ENCODE measurements at places on chromosomes 16 and 17.

DNA sequence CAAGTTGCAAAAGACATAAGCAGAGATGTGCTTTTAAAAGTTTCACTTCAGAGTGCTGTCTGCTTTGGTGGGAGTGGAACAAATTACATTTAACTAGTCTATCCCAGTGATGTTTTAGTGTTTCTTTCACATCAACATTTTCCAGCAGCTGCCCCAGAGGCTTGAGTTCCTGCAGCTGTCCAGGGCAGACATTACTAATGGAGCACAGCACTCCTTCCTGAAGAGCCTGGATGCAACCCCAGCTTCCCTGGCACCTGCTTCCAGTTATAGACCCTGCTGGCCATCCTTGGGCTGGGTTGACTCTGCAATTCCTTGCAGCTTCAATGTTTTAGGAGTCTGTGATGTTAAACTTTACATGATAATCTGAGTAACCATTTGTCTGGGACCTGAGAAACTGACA is 61.4 kb upstream of the PIRT start:
- no peak for DNase-seq

DNA sequence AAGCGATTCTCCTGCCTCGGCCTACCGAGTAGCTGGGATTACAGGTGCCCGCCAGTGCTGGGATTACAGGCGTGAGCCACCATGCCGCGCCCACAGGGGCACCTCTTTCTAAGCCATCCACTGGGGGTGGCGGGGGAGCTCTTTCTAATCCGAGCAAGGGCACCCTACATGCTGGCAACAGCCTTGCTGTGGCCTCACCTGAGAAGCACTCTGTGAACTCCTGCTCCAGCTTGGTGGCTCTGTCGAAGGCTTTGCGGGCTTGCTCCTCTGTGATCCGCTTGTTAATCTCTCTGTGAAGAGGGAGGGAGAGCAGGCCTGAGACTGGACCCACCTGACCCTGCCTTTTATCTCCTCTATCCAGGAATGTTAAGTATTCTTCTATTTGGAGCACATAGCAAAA is 11.9 kb upstream of the ASGR1 start:
- DNase-seq = no peak

DNA sequence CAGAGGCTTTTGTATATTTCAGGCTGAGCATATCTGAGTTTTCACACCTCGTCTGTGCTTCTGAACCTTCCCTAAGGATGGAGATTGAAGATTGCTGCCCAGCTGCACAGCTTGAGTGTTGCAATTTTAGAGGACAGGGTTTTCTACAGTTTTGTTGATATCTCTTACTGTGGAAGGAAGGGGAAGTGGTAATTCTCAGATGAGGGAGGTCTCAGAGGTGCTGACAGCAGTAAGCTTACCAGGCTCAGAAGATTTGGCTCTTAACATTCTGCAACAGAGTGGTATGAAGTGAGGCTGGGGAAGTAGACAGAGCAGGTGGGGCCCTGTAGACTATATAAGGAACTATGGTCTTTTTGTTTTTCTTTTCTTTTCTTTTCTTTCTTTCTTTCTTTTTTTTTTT is 45.8 kb upstream of the ARHGAP17 start:
- DNase-seq = no peak

DNA sequence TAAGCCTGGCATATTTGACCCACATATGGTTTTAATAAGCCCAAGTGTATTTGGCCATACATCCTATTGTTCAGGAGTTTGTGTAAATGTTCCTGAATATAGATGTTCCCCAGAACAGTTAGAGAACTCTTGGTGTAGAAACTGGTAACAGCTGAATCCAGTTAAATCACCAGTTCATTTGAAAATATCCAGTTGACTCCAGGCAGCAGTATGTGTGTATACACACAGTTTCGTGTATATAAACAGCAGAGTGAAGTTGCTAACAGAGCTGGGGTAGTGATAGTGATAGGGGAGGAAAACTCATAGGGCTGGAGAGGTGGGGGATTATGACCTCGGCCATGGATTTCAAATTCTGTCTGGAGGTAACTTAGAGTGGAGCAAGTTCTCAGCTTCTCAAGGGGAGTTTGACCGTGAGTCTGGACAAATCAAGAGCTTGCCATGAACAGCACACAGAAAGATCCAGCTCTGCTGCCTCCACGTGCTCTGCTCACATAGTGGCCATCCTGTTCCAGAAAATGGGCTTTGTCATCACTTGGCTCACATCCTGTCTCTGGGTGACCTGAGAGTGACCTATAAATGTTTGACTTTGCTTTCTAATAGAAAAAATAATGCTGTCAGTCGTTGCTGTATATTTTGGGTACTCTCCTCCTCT is 30.6 kb upstream of the MMD start:
- no peak for DNase-seq

GRCh38 chr17:6756425-6757031 is 682 bp downstream of the XAF1 start:
- no peak for DNase-seq

DNA sequence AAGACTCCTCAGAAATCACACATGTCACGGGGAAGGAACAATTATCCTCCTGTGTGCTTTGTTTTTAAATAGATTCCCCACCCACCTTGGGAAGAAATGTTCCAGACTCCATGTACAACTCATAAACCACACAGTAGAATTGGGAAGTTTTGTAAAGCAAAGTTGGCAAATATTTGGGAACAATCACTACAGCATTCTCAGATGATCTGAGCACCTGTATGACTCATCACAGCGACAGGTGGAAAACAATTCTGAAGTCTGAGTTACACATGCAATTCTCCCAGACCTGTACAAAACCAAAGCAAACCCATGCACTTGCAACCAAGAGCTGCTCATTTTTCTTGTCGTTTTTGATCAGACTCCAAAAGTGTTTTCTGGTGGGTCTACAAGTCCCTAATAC is 14.4 kb upstream of the MYLK3 start:
- no peak for DNase-seq

DNA sequence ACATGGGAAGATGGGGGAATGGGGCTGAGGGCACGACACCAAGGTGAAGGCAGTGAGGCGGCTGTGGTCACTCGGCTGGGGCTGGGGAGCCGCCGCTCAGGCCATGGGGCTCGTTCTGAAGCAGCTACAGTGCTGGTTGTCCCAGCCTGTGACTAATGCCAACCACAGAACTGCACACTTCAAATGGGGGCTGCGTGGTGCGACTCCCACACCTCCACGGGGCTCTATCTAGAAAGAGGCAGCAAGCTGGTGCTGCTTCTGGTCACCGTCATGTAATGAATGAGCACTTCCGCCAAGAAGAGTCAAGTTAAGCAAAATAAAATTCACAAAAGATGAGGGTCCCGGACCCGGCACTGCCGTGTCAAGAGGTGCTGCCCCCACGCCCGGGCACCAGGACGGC is 20.0 kb downstream of the GALNS start:
- DNase-seq = no peak

DNA sequence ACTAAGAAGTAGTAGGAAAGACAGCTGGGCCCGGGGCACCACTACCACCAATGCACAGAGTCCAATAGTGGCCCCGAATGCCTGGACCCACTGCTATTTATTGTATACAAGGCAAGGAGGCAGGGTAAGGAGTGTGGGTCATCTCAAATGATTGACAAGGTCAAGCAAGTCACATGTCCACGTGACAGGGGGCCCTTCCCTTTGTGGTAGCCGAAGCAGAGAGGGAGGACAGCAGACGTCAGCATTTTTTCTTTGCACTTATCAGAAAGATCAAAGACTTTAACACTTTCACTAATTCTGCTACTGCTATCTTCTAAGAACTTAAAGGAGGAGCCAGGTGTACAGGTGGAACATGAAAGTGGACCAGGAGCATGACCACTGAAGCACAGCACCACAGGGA is 6.5 kb downstream of the VPS53 start:
- DNase-seq = no peak

Data from HAP-1 (cell line).